ENCODE measurements at places on chromosomes 5 and 9.

- no peak for DNase-seq
Observed at GRCh38 chr5:9382522-9382921, 163.4 kb downstream of the SEMA5A start.

GRCh38 chr5:108620516-108620915, 127.2 kb upstream of the FER start:
- no peak for DNase-seq

- no peak for DNase-seq
Observed at GRCh38 chr5:150113047-150113744, 26.8 kb upstream of the CSF1R start.

DNA sequence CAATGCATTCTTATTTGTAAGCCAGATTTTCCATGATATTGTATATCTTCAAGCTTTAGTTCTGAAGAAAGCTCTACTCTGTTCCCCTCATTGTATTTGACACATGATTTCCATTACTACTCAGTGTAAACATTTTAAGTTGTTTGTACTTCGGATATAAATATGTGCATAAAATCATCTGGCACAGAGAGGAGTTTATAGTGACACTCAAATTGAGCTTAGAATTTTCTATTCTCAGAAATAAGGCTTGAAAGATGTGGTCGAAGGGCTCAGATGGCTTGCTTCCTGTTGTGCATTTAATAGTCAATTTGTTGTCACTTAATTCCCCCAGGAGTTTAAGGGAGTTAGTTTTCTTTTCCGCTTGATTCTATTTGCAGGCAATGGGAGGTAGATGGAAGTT, 88.8 kb downstream of the PPIC start:
- no peak for DNase-seq

- DNase-seq, result no peak
Observed at GRCh38 chr9:135078361-135078821, 9.1 kb upstream of the OLFM1 start.

- DNase-seq, result peak; percentile 43
Observed at GRCh38 chr5:1380011-1380817, 35.3 kb upstream of the CLPTM1L start.

- DNase-seq, result no peak
Observed at GRCh38 chr9:19243366-19244033, 13.0 kb downstream of the DENND4C start.

- DNase-seq, result no peak
Observed at GRCh38 chr9:72952914-72953313, at the start of gene ALDH1A1. Gene ALDH1A1, minus strand, starts transcription at chr9:72953053. Its CDS starts 53 bp downstream, at chr9:72953000.
